ENCODE measurements at places on chromosomes 7 and 10.

DNA sequence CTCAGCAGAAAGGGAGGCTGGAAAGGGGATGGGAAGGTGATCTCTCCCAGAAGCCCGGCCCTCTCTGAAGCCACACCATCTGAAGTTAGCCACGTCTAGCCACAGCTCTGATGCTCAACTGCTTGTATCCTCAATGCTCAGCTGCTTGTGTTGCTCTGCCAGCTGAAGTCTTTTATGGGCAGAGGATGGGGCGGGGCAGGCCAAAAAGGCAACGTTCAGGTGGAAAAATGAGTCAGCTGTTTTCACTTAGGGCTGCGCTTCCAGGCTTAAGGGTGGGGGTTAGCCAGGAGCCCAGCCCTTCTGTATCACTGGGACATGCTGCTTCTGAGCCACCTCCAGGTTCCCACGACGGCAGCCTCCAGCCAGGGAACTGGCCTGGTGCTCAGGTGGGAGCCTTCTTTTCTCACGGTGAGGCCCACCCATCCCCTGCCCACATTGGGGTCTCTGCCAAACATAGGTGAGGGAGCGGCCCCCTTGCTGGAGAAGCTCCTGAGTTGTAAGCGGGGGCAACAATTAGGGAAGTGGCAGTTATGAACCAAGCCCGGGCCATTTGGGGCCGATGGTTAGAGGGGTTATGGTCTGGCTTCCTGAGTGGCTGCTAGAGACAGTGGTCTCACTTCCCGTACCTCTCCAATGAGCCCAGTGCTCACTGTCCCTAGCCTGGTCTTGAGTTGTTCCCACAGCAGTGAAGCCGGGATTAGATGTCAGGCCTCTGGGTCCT is 44.9 kb upstream of the CNPY1 start:
- DNase-seq = no peak

DNA sequence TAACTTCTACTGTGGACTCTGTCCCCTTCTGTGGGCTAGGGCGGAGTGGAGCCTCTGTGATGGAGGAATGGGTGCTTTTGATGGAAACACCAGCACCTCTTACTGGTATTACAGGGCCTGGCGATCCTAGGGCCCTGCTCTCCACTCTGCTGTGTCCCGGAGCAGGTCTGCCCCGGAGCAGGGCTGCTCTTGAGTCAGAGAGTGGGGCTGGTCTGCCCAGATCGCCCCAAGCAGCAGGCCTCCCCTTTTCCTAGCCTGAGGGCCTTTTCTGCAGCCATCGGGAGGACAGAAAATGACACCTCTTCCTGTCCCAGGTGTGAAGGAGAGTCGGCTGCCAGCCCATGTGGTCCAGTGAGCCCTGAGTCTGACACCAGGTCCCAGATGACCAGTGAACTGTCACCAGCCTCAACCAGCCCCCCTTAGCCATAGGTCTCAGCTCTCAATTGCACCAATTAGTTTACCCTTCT is 1.4 kb downstream of the ZNF282 start:
- DNase-seq = peak; percentile 1

- no peak for DNase-seq
These were observed 148.1 kb downstream of the POU6F2 start for GRCh38 chr7:39125846-39126245.

DNA sequence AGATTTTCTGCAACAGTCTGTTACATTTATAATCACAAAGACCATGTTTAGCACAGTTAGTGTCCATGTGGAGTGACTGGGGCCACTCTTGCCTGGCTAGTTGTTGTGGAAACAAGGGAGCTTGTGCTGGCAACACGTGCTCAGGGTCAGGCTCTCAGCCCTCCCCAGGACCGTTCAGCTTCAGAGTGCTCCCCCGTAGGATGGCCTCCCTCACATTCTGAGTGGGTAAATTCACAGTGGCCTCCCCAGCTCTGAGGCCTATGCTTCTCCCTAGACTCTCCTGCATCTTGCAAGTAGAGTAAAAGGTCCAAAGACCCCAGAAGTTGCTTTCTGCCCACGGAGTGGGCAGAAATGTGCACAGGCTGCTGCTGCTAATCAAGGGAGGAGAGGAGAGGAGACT is 122.3 kb downstream of the ADCY1 start:
- no peak for DNase-seq
